ENCODE measurements at places on chromosomes 16 and 17. TPM values are rescaled to one million over a fixed set of nuclear protein-coding genes. Genes with fewer than 3 reads are reported as not detected.

PIK3R5 gene
- total RNA-seq = not detected

TMEM204 gene
- 53.5 TPM for total RNA-seq

SBK1 gene
- total RNA-seq = 0.10 TPM

CA5A gene
- not detected for total RNA-seq

C16orf92 gene
- total RNA-seq = not detected

SLC52A1 gene
- total RNA-seq = 0.69 TPM

NPIPB5 gene
- 9.4 TPM for total RNA-seq

PPL gene
- total RNA-seq = 0.64 TPM

PRDM7 gene
- not detected for total RNA-seq

NXN gene
- total RNA-seq = 10.7 TPM

OR1A1 gene
- total RNA-seq = not detected

KRT32 gene
- not detected for total RNA-seq

ODAD4 gene
- not detected for total RNA-seq

FOXL1 gene
- 4.4 TPM for total RNA-seq

ABCC12 gene
- not detected for total RNA-seq

ZNF205 gene
- total RNA-seq = 14.7 TPM

SPNS3 gene
- 0.93 TPM for total RNA-seq

MAP1LC3B gene
- 50.8 TPM for total RNA-seq

All from mammary microvascular endothelial cell (primary cell).